ENCODE measurements at places on chromosomes 12 and 14.

- DNase-seq: no peak
Measured at GRCh38 chr12:109582636-109583035, 9.0 kb downstream of the MVK start.

DNA sequence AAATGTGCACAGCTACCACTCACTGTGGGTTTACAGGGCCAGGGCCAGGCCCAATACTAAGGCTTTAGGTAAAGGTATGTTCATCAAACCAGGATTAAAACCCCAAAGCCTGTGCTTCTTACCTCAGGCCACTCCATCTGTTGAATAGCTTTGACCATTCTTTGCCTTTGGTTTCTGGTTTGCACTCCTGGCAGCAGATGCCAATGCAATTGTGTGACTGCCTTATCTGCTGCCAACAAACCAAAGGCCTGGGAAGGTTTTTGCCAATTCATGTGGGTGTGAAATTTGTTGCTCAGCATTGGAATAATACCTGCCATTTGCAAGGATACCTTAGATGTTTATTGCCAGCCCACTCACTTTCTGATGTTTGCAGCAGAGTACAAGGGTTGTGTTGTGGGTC is 221.6 kb downstream of the C12orf75 start:
- no peak for DNase-seq

DNA sequence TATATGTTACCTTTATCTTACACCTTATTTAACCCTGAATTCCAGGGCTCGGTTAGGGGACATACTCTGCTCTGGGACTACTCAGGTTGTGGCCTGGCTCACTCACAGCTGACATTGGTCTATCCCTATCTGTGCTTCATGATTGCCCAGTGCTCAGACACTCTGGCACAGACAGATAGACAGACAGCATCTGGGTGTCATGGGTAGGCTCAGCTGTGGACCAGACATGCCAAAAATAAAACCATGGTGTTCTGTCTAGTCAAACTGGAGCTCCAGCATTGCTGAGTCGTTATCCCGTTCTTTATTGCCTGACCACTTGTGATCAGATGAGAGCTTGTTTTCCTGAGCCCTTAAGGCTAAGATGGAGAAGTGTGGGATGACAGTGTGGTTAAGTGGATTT is 29.0 kb downstream of the FBXW8 start:
- DNase-seq: no peak

DNA sequence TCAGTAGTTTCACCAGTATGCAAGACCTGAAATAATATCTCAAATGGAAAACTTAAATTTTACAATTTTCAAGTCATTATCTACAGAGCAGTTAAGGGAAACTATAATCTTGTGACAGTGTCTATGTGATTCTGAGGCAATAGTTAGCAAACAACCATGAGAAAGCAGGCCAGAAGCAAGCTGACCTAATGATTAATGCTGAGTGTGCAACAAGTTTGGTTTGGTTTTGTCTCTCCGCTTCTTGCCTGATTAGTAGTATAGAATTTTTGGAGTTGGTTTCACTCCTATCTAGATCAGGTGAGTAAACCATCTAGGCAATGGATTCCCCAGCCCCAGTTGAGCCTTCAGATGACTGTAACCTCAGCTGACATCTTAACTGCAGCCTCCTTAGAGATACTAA is 212.9 kb upstream of the NAV3 start:
- no peak for DNase-seq

DNA sequence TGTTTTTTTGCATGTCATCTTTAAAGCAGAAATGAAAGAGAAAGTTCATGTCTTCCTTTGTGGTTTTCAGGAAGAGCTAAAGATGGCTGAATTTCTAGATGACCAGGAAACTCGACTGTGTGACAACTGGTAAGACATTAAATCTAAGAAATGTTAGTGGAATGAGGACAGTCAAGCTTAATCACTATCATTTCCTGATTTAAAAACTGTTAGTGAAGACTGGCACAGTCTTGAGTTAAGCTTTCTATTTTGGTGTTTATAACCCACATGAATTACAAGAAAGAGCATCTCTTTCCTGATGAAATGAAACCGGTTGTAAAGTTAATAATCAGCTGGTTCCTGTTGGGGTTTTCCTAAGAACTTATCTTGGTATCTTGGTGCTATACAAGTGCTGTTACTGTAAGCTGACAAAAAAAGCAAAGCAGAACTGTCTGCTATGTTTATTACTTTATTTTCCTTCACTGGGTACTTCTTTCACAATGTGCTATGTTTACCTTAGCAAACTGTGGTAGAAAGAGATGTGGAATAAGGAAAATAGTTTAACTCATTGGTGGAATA is 5.2 kb downstream of the TRAFD1 start:
- DNase-seq: no peak

- DNase-seq: no peak
Measured at GRCh38 chr14:54258382-54258781, 138.4 kb upstream of the CDKN3 start.

GRCh38 chr12:958588-959123 is 9.2 kb upstream of the RAD52 start:
- DNase-seq: no peak

DNA sequence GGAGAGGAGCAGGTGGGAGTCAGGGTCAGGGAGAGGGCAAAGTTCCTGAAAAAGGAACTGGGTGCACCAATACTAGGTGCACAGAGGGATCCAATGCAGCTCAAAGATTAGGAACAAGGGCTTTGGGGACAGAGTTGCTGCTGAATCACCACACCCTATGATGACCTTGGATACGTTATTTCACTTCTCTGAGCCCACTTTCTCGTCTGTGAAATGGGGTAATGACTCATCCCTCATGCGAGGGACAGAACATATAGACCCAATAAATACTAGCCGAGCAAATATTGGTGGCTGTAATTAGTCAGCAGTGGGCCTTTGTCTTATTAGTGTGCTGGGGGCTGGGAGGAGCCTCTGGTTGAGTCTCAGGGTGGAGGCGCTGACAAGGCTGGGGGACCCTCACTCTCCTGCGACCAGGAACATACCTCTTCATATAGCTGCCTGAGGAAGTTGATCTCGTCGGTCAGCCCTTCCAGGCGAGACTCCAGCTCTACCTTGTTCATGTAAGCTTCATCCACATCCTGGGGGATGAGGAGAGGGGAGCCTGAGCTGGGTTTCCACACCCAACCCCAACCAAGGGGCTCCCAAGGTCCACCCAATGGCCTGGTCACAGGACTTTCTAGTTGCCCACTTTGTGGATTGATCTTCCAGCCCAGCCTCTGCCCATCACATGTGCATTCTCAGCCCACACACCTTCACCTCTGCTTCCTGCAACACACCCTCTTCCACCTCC is 4.5 kb downstream of the KRT8 start:
- DNase-seq: no peak

DNA sequence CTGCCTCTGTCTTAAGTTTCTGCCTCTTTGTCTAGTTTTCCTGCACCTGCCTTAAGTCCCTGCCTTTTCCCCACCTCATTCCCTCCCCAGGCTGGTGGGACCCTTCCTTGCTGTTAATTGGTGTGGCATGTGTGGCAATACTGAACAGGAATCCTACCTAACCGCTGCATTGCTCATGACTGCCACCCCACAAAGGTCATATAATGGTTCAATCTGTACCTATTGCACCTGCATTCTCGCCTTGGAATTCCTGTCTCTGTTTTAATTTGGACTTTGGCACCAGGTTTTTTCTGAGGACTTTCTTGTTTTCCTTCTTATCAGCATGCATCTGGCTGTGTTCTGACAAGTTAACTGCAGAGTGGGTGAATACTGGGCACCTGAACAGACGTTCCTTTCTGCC is 966.2 kb upstream of the TMEM132C start:
- DNase-seq: no peak

DNA sequence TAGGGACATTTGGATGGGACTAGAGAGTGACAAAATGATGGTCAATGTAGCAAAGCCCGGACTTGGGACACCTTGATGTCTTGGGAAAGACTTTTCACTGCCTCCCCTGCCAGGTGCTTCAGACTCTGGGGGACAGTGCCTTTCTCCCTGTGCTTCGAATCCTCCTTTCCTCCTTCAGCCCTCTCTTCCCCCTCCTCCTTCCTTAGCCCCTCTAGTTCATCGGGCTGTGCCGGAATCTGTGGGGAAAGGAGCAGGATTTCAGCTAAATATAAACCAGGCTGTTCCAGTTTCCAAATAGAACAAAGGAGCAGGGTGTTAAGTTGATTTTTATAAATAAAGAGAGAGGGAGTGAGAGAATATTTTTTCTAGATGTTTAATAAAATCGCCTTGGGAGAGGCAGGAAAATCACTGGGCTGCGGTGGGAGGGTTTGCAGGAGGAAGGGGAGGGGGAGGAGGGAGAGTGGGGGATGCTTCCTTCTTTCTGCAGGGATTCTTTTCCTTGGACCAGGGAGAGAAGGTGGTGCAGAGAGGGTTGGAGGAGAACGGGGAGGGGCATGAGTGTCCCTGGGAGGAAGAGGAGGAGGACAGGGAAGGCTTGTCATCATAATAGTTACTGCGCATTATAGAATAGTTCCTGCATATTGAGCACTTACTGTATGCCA is 21.3 kb upstream of the CABP1 start:
- DNase-seq: no peak

- no peak for DNase-seq
Measured at GRCh38 chr14:83467811-83468210, 1934.2 kb upstream of the SEL1L start.

- DNase-seq: no peak
Measured at GRCh38 chr14:102778338-102779083, 1.3 kb downstream of the TRAF3 start.

DNA sequence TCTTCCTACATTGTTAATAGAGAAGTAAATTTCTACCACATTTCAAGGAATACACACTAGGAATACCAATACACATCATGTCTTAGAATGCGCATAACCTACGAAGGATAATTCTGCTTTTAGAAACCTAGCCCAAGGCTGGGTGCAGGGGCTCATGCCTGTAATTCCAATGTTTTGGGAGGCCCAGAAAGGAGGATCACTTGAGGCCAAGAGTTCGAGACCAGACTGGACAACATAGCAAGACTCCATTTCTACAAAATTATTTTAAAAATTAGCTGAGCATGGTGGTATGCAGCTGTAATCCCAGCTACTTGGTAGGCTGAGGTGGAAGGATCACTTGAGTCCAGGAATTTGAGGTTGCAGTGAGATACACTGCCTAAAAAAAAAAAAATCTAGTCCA is 206.9 kb downstream of the SOX5 start:
- DNase-seq: no peak

GRCh38 chr12:44441155-44441554 is 435.0 kb downstream of the NELL2 start:
- no peak for DNase-seq

DNA sequence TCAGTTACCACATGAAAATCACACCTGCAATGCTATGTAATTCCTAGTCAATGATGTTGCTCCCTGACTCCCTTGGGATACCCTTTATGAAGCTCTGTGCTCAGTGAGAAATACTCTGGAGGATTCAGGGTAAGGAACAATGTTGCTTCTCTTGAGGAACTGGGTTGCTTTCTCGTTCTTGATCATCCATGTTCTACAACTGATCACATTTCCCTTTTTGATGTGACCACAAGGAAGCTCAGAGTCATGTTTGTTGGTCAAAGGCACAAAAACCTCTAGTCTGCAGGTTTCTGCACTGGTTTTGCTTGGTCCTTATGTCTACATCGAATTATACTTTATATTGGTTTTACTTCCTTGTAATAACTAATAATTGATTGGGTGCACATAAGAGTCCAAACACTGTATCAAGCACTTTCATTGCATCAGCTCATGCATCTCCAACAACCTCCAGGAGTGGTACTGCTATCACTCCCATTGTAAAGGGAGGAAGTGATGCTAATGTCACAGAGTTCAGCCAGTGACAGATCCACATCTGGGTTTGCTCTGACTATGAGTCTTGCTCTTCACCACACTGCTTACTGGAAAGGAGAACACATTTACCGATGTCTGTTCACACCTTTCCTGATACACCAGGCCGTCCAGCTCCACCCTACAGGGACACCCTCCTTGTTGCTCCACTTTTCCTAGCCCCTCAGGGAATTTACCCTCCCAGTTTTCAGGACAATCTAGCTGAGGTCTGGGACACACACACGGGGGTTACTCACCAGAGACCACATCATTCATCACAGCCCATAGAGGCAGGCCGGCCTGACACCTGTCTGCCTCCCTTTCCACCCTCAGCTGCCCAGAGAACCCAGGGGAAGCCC is 41.0 kb downstream of the CMKLR1 start:
- DNase-seq: no peak

- DNase-seq: no peak
Measured at GRCh38 chr12:122046145-122046544, 24.5 kb downstream of the BCL7A start.

DNA sequence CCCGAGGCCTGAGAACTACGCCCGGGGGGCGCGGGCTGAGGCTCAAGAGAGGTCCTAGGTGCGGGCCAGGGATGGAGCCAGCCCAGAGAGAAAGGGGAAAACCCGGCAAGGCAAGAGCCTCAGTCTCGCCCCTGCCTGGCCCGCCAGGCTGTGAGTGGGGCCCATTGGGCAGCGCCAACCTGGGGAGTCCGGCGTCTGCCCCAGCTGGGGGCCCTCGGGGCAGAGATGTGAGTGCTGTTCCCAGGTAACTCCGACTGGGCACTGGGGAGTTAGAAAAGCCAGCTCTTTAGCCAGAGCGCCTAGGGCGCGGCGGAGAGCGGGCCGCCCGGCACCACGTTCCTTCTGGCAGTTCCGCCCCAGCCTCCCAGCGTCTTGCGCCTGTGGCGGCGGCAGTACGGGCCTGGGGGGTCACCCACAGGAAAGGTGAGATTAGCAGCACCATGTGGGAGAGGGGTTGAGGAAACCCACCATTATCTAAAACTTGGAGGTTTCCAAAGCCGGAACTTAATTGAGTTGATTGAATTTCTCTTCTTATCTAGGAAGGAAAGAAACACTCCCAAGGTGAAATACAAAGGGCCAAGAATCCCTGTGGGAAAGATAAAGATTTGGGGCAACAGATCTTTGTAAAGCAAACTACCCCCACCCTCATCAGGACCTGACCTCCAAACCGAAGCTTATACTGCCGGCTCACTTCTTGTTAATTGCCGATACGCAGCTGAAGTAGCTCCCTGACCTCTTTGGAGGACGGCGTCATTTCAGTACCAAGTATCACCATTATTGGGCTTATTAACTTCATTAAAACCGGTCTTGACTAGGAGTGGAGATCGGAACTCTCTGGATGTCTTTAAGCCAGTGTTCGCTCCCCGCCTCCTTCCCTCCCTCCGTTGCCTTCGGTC is 11.6 kb downstream of the OTX2 start:
- DNase-seq: no peak

- DNase-seq: no peak
Measured at GRCh38 chr14:77562681-77563080, 53.8 kb downstream of the SPTLC2 start.

GRCh38 chr14:104770851-104771272 is 17.9 kb downstream of the SIVA1 start:
- DNase-seq: peak; percentile 32

DNA sequence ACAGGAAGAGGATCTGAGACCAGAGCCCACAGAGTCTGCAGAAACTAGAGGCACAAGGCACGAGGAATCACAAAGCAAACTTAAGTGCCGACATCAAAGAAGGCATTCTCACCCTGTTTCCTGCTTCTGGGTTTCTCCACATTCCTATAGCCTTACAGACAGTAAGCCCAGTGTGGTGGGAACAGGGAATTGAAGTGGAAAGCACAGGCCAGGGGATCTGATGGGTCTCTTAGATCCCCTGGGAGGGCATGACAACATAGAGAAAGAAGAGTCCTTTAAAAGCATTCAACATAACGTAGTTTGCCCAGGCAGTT is 75.6 kb upstream of the FRMD6 start:
- no peak for DNase-seq

- DNase-seq: no peak
Measured at GRCh38 chr14:104268295-104268694, 129.9 kb downstream of the KIF26A start.
